Mesothelial cell of epicardium (in vitro differentiated cells): ENCODE measurements at places on chromosomes 13 and 19.

- peak; percentile 90 for DNase-seq
Measured at GRCh38 chr19:10416380-10417257, 3.7 kb upstream of the PDE4A start.

DNA sequence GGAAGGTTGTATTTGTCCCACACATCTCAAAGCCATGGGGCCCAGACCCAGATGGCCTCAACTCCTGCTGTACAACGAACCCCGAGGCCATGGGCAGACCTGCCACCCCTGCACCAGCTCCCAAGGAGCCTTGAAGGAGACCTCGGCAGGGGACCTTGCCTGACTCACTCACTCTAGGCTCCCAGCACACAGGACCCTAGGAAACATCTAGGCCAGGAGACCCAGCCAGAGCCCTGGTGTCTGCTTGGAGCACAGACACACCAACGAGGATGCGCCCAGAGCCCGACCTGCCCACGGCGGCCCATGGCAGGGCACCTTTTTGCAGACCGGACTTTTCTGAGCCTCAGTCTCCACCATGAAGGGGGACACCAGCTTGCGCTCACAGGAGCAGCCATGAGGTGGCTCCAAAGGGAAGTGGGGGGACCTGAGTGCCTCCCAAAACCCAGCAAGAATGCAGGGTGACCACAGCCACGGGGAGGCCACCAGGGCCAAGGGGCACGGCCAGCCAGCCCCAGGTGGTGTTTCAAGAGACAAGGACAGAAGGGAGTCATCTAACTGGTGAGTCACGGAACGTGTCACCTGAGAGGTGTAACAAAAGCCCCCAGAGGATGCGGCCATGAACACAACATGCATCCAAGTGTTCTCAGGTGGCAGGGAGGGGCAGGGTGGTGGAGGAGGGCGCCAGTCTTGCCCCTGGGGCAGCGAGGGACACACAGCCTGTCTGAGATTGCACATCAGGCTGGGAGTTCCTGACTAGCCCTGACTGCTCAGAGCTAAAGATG is 4.9 kb upstream of the CERS1 start:
- no peak for DNase-seq

GRCh38 chr13:110890279-110891165 is 24.3 kb downstream of the ANKRD10 start:
- no peak for DNase-seq

DNA sequence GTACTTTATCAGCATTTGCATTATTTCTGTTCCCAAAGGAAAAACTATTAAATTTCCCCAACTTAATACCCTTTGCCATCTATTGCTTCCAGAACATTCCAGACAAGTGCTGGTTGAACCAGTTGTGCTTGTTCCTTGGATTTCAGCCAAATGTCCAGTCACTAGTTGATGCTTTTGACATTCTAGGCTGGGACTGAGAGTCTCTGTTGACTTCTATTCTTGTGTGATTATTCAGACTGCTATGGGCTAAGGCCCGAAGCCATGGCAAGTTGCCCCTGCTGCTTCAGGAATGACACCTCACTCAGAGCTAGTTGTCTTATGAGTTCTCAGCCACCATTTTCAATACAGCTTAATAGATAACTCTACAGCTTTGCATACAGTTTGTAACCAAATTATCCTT is 458.1 kb upstream of the ARGLU1 start:
- no peak for DNase-seq

DNA sequence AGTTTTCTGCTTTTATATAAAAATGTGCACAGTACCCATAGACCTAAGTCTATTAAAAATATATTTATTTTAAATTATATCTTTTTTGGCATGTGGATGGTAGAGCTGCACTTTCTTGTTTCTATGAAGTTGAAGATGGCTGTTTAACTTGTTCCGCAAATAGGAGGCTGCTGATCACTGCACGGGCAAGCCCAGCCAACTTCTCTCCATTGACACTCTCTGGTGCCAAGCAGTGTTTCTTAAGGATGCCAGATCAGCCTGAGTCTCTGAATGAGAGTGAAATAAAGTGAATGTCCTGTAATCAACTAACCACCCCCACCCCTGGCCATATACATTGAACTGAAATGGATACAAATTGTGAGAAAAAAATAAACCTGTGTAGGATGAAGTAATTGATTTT is 202.9 kb upstream of the KLHL1 start:
- no peak for DNase-seq

GRCh38 chr13:30796132-30796572 is 60.8 kb downstream of the ALOX5AP start:
- no peak for DNase-seq

- no peak for DNase-seq
Measured at GRCh38 chr19:50979758-50980157, 4.0 kb downstream of the KLK7 start.

GRCh38 chr19:2084993-2085720 is 11.0 kb downstream of the MOB3A start:
- DNase-seq, result no peak

- no peak for DNase-seq
Measured at GRCh38 chr13:73370066-73370465, 311.3 kb downstream of the KLF5 start.

- DNase-seq, result no peak
Measured at GRCh38 chr19:33630880-33631608, 9.3 kb downstream of the CHST8 start.

DNA sequence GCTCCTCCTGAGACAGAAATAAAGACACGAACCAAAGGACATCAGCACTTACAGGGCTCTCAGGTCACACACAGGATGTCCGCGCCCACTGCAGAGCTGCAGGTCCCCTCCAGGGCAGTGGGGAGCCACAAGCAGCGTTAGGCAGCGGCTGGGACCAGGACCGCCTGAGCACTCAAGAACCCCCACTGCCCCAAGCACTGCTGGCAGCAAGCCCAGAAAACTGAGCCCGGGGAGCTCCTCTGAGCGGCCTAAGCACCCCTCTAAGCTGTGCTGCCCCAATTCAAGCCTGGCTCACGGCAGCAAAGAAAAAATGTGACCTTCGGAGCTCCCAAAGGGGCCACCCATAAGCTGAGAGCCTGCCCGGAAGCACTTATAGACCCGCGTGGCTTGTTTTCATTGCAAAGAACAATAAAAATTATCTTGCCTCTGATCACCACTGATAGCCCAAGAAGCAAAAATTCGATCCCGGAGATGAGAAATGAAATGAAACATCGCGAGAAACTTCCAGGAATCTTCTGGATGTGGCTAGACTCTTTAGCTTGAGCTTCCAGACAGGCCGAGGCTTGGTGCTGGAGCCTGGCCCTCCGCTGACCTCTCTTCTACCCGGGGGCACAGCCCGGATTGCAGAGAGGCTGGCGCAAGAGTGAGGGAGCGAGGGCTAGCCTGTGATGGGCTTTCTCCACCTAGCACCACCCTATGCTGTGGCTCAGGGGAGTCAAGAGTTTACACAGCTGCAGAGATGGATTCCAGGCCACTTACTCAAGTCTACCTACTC is 6.3 kb downstream of the DPP9 start:
- no peak for DNase-seq

- DNase-seq, result no peak
Measured at GRCh38 chr13:42101821-42102585, 53.6 kb downstream of the DGKH start.

DNA sequence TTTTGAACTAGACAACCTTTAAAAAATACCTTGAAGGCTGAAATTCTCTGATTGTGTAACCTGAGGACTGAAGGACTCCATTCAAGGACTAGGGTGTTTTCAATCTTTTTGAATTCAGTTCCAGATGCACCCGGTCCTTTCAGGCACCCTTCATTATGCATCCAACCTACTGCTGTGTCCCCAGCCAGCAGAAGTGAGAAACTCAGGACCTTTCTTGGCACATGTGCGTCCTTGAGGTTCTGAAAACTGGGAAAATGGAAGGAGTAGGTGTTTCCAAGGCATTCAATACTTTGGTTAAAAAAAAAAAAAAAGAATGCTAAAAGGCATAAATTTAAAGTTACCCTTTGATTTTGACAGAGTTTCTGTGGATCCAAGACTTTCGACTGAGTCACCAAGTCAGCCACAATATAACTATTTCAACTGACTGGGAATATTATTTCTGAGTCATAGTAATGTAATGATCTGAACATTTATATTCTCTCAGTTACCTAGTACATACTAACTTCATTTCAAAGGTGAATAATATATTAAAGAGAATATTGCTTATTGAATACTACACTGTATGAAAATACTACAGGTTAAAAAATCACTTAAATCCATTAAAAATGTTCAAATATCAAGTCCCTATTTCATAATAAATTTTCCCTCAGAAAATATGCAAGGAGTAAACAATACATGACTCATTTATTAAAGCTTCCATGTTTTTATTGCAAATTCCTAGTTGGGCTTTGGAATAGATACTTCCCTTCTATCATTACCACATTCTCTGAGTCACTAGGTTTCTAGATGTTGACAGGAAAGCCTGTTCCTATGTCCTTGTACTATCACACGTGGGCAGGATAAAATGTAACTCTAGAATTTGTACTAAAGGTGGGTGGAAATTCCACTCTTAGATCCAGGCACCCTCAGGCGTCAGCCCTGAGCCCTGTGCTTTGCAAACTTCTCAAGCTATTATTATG is 2.4 kb upstream of the ITGBL1 start:
- no peak for DNase-seq

GRCh38 chr19:44856421-44857083 is 10.5 kb downstream of the NECTIN2 start:
- DNase-seq, result no peak

DNA sequence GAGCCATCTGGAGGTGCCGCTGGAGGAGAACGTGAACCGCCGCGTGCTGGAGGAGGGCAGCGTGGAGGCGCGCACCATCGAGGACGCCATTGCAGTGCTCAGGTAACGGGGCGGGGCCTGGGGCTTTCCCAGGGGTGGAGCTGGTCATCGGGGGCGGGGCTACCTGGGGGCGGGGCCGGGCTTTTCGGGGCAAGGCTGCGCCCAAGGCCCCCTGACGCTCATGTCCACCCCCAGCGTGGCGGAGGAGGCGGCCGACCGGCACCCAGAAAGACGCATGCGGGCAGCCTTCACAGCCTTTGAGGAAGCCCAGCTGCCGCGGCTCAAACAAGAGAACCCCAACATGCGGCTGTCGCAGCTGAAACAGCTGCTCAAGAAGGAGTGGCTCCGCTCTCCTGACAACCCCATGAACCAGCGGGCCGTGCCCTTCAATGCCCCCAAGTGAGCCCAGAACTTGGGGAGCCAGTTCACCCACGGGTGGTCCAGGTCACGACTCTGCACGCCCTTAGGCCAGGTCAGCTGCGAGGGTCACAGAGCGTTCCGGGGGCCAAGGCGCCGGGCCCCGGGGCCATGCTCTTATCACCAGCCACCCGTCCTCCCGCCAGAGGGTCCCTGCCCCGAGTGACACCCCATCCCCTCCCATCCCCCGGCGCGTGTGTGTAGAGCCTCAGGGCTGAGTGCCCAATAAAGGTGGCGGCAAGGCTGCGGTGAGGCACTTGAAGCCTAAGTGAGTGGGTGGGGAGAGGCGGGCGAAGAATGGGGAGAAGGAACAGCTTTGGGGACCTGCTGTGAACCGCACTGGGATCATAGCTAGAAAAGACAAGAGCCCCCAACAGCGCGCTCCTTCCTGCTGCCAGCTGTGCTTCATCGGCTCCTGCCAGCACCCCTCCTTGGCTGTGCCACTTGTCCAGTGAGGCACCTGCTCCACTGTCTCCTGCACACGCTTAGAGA is 10.7 kb downstream of the CCDC124 start:
- no peak for DNase-seq

- DNase-seq, result no peak
Measured at GRCh38 chr19:17052439-17052838, 22.8 kb downstream of the HAUS8 start.

- DNase-seq, result no peak
Measured at GRCh38 chr13:99374169-99374991, 67.2 kb upstream of the GPR183 start.

GRCh38 chr19:55305983-55306562 is 19.1 kb downstream of the TMEM150B start:
- no peak for DNase-seq

- no peak for DNase-seq
Measured at GRCh38 chr13:42607546-42607945, 33.6 kb downstream of the TNFSF11 start.

GRCh38 chr13:20142023-20142926 is 18.6 kb downstream of the GJA3 start:
- no peak for DNase-seq

DNA sequence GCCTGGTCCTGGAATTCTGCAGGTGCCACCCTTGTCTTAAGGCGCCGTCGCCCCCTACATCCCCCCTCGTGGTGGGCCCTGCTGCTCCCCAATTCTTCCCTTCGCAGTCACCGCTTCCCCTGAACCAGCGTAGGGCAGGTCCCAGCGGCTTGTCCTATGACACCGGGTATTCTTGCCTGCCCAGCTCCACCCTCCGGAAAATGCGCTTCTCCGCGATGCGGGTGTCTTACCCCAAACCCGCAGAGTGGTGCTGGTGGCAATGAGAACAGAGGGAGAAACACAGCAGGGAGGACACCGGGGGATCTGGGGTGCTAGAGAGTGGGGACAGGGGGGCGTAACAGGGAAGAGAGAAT is 9.0 kb downstream of the ZNF808 start:
- DNase-seq, result no peak

DNA sequence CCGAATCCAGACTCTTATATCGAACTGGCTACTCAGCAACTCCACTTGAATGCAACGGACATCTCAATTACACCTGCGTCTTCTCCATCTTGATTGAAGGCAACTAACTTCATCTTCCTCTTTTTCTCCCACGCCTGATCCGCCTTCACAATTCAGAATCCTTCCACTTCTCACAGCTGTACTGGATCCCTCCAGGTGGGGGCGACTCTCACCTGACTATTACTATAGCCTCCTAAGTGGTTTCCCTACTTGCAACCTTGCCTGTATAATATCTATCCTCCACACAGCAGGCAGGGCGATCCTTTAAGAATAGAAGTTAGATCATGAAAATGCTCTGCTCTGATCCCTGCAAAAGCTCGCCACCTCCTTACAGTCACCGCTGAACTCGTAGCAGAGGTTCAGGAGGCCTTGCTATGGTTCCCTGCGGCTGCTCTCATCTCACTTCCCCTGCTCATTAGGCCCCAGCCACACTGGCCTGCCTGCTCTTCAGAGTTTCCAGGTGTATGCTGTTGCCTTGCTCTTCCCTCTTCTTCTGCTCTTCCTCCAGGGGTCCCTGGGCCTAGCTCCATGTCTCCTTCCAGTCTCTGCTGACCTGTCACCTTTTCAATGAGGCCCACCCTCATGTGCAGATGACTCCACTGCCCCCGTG is 31.9 kb downstream of the RFXAP start:
- DNase-seq, result no peak

DNA sequence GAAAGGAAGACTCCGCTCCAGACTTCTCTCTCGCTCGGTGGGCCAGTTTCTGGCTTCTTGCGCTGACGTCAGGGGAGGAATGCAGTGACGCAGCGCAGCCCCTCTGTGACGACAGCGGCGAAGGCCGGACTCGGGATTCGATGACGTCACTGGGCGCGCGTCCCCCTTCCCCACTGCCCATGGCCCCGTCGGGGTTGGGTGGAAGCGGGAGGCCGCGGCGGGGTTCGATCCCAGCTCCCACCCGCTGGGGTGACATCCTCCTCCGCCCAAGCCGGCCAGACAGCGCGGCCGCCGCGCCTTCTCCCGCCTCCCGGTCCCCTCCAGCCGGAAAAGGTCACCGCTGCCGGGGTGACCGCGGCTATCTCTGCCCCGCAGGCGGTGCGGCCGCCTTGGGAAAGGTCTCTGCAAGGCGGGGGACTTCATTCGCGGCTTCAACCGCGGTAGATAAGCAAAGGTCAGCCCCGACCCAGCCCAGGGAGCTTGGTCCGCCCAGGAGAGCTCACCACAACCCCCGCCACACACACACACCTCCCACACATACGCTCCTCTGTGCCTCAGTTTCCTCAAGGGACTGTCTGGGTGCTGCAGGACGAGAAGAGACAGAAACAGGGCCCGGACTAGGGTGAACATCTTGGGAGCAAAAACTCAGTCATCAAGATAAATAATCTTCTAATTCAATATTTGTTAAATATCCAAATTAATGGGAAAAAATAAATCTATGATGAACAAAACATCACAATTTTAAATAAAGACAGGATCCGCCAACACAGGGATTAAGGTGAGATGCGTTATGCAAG is 844 bp upstream of the RFX1 start:
- DNase-seq, result peak; percentile 93
